ENCODE measurements at places on chromosomes 12 and 14.

GRCh38 chr12:101013993-101014392, 196.0 kb downstream of the SLC5A8 start:
- no peak for DNase-seq

DNA sequence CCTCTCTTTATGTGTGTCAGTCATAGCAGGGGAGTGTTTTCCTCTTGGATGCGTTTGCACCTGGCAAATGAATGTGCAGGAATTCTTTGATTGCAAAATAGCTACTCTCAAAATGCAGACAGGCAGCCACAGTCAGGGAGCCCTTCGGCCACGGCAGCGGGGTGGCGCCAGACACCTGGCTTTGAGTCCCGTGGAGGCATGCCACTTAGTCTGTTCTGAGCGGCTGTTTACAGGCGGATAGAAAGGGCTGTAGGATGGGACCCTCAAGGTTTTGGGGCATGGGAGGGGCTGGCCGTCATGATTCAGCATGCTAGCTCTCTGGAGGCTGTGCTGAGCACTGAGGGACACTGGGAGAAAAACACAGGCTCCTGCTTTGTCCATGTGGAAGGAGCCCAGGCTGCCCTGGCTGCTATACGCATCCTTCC, 117.1 kb downstream of the SLC25A47 start:
- DNase-seq, result no peak

- no peak for DNase-seq
Observed at GRCh38 chr12:123634142-123634561, 523 bp downstream of the GTF2H3 start.

- no peak for DNase-seq
Observed at GRCh38 chr14:22190411-22191191, 398.4 kb downstream of the DAD1 start.

DNA sequence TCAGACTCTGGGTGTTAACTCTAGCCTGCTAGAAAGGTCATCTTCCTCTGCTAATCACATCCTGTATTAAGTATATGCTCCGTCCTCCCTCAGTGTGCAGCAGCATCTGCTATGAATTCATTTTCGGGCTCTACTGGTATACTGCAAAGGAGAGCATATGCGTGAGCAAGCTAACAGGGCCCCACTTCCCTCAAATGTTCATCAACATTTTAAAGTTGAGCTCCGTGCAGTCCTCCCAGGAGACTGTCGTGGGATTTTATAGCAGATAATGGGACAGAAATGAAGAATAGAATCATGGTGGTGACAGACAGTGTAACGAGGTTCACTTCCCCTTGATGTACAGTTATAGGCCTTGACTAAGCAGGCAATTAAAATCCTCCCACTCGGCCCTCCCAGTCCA, 131.7 kb downstream of the PLXNC1 start:
- DNase-seq, result no peak

DNA sequence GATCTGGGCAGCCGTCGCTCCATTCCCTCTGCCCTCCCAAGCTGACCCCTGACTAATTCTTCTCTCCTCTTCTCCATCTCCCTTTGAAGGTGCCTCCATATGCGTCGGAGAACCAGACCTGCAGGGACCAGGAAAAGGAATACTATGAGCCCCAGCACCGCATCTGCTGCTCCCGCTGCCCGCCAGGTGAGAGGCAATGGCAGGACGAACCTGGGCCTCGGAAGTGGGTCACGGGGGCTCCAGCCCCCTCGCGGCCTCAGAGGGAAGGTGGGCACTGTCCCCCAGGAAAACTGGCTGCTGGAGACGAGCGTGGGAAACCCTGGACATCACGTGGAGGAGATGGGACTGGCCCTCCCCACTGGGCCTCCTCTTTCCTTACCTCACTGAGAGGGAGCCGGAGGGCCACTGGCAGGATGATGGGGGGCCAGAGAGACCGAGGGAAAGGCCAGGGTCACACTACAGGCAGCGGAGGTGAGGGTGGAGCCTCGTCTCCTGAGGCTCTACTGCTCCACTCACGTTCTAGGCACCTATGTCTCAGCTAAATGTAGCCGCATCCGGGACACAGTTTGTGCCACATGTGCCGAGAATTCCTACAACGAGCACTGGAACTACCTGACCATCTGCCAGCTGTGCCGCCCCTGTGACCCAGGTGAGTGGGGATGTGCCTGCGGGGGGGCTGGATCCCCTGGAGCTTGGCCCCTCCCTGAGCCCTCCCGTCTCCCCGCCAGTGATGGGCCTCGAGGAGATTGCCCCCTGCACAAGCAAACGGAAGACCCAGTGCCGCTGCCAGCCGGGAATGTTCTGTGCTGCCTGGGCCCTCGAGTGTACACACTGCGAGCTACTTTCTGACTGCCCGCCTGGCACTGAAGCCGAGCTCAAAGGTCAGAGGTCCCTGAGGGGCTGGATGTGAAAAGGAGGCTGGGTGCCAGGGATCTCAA, 806 bp downstream of the LTBR start:
- no peak for DNase-seq

- no peak for DNase-seq
Observed at GRCh38 chr14:52248057-52248456, 19.4 kb upstream of the PTGDR start.

GRCh38 chr12:115013236-115013981, 329.4 kb upstream of the TBX3 start:
- no peak for DNase-seq

DNA sequence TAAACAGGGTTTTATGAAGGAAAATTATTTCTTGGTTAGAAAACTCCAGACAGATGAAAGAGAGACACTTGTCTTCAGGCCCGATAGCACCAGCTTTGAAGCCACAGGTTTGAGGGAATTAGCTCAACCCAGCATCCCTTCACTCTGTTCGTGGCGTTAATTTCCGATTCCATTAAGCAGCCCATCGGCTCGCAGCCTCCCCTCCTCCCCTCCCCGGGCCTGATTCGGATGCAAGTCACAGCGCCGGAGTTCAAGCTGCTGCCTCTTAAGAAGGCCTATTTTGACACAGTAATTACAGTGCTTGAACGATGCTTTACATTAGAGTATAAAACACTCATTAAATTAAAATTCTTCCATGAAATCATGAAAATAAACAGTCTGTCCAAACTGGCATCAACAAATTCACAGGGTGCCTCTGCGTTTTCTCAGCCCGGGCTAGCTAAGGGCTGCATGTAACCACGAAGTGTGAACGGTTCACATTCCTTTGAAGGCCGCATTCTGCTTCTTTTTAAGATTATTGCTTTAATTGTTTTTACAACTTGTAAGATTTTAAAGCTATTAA, 145.8 kb downstream of the DICER1 start:
- DNase-seq, result no peak

DNA sequence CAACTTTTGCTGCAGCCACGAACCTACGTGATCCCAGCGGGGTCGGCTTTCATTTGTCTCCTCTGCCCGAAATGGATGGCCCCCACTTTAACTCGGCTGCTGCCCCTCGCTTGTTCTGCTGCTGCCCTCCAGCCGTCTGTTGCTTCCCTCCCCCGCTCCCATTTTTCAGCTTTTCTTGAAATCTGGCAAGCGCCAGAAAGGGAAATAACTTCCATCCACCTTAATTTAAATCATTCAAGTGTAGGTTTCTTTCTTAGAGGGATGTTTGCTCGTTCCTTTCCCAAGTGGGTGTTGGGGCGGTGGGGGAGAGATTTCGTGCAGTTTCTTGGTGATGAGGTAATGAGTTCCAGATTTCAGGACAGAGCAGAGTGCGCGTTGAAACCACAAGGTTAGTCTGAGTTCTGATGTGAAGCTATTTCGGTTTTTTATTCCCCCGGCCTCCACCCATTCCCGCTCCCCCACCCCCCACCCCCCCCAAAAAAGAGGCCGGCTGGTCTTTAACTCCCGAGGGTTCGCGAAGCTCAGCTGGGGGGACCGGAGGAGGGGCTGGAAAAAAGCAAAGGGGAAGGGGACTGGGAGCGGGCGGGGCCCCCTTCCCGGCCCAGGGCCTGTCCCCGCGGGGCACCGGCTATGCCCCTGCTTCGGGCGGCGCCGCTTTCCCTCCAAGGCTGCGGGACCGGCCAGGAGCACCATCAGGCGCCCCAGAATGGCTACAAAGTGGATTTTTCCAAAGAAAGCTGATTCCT, 2.2 kb upstream of the ZFP36L1 start:
- no peak for DNase-seq

- DNase-seq, result no peak
Observed at GRCh38 chr14:54353266-54353665, 43.5 kb upstream of the CDKN3 start.

GRCh38 chr14:52175982-52176502, 91.5 kb upstream of the PTGDR start:
- peak; percentile 1 for DNase-seq

DNA sequence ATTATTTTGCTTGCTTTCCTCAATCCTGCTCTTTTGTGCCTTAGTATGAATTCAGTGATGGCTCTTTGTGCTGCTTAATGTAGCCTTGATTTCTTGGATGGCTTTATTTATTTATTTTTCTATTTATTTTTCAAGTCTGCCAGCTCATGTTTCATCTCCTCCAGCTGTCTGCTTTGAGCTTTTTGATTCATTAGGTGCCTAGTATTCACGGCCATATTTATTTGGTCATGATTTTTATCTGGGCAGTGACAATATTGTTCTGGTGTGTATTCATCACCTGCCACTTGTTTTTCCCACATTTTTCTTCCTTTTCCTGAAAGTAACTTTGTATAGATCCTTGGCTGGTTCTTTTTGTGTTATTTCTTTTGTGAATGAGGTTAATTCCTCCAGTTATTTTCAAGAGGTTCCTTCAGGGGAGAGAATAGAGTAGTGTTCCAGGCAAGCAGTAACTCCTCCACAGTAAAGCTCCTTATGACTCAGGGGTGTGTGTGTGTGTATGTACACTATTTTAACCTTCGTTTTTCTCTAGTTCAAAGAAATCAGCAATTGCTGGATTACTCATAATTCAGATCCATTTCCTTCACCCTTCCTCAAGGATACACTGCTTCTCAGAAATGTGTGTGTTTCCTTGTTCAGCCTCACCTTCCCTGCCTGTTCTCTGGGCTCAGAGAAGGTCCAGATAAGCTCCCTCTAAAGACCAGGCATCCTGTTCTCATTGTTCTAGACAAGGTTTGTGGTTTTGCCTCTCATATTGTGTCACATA, 51.6 kb upstream of the PMCH start:
- no peak for DNase-seq

DNA sequence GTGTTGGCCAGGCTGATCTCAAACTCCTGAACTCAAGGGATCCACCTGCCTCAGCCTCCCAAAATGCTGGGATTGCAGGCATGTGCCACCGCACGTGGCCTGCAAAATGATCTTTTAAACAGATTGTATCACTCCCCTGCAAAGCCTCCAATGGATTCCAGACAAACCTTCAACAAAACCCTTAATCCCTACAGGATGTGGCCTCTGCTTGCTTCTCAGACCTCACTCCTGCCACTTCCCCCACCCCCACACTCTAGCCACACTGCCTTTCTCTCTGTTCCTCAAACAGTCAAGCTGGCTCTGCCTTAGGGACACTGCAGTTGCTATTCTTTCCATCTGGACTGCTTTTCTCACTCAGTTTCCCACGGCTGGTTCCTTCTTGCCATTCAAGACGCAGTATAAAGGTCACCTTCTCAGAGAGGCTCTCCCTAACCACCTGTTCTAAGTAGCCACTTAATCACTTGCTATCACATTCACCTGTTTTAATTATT, 47.3 kb upstream of the TMED10 start:
- no peak for DNase-seq

DNA sequence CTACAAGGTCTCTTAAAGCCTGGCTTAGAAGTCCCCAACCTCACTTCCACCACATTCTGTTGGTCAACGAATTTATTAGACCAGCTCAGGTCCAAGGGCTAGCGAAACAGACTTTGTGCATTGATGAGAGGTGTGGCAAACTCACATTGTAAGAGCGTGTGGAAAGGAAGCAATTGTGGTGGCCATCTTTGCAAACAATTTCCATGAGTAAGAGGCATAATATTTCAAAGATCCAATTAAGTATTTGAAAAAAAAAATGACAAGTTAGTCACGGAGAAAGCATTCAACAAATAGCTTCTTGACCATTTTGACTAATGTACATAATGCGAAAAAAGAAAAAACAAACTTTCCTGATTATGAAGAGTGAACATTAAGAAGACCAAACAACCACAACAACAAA, 7.4 kb downstream of the NR1H4 start:
- no peak for DNase-seq

- no peak for DNase-seq
Observed at GRCh38 chr12:6235499-6235898, 35.3 kb downstream of the CD9 start.

DNA sequence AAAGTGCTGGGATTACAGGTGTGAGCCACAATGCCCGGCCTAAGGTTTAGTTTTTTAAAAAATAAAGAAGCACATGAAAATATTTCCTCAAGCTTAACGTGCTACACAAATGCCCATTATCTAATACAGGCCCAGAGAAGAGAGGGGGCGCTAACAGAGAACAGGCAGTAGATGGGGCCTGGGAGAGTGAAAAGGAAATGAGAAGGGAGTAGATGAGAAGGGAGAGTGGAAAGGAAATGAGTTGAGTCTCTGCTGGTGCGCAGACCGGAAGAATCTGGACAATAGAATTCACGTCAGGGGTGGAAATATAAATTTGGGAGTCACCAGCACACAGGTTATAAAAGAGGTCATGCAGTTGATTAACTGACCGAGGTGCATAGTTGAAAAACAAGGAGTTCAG, 10.7 kb downstream of the PXN start:
- no peak for DNase-seq

GRCh38 chr12:59119676-59120075, 199.4 kb upstream of the LRIG3 start:
- no peak for DNase-seq

DNA sequence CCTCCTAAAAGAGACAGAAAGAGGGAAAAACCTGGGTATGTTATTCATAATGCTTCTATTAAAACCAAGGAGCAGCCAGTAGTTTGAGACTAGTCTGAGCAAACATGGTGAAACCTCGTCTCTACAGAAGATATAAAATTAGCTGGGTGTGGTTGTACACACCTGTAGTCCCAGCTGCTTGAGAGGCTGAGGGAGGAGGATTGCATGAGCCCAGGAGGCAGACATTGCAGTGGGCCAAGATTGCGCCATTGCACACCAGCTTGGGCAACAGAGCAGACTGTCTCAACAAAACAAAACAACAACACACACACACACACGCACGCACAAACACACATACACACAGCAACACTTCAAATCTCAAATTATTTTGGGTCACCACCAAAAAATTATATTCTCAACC, 27.8 kb downstream of the HECTD4 start:
- DNase-seq, result no peak

DNA sequence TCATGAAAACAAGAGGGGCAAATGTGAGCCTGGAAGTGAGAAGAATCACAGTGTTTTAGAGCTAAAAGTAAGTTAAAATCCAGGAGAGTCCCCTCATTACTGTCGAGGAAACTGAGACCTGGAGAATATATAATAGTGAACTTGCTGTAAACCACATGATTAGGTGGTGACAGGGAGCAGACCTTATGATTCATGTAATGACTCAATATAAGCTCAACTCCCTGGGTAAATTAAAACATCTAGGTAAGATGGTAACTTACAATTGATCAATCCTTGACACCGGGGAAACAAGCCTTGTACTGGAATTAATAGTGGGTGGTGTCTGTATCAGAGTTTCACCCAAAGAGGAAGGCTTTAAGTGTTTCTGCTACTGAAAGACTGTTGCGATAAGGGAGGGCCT, 269.3 kb downstream of the SNAPC1 start:
- DNase-seq, result no peak

Data from stimulated activated CD8-positive, alpha-beta memory T cell treated with anti-CD3 and anti-CD28 coated beads, Interleukin-7, amount 100 ng/mL, for 24 hours (primary cell).